Fibroblast of skin of scalp (primary cell): ENCODE measurements at places on chromosomes 4 and X.
A peak's percentile ranks its signal among the peaks of the same experiment; 100 is the strongest.

DNA sequence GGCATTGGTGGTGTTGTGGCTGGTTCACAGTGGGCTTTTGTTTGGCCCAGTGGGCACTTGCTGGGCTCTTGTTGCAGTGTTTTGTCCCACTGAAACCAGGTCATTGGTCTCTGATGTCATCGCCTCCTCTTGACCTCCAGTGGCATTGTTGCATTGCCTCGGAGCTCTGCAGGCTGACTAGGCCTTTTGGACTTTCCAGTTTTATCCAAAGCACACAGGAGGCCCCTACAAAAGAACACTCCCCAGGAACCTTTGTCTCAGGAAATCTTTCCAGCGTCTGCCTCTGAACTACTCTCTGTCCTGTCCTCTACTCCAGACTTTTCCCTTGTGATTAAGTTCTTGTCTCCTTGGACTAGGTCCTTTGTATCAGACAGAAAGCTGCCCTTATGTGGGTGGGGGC is 54.8 kb downstream of the COQ2 start:
- DNase-seq: no peak

GRCh38 chr4:116925900-116926457 is 159.4 kb downstream of the TRAM1L1 start:
- peak; percentile 19 for DNase-seq

DNA sequence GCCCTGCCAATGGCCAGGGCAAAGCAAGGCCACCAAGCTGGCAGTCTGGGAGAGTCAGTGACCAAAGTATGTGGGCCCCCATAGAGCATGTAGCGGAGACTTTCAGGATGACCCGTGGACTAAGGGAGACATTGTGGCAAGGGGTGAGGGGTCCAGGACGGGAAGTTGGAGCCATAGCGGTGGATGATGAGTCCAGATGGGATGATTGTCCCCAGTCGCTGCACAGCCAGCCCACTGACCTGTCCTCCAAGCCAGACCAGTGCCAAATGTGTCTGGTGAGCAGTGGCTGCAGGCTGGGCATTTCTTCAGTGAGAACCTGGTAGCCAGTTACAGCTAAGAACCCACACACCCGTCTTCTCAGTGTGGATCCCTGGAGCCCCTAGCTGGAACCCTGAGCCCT is 34.3 kb downstream of the ZNF185 start:
- DNase-seq: no peak

- DNase-seq: no peak
Measured at GRCh38 chr4:7017446-7018048, 25.6 kb upstream of the TADA2B start.

GRCh38 chrX:146208821-146209220 is 391.2 kb downstream of the SLITRK2 start:
- no peak for DNase-seq

DNA sequence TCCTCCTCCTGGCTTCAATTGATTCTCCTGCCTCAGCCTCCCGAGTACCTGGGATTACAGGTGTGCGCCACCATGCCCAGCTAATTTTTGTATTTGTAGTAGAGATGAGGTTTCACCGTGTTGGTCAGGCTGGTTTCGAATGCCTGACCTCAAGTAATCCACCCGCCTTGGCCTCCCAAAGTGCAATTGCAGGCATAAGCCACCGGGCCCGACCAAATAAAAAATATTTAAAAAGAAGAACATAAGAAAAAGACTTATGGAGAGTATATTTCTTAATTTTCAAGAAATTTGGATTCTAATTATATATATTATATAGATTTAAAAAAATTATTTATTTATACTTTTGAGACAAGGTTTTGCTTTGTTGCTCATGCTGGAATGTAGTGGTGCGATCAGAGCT is 29.8 kb downstream of the N4BP2 start:
- no peak for DNase-seq

DNA sequence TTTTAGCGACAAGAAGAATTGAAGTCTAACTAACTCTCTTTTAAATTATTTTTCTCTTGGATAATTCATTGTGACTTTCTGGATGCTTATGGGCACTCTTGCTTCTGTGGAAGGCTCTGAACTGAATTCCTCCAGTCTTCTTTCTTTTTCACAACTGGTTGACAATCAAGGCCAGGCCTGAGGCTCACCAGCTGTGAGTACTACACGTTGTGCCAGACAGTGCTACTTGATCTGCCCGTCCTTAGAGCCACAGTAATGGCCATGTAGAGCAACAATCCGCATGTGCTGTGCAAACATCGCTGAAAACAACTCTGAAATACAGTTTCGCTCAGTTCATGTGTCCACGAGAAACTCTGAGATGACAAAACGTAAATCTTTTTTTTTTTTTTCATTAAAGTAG is 1336.3 kb upstream of the AGA start:
- no peak for DNase-seq

DNA sequence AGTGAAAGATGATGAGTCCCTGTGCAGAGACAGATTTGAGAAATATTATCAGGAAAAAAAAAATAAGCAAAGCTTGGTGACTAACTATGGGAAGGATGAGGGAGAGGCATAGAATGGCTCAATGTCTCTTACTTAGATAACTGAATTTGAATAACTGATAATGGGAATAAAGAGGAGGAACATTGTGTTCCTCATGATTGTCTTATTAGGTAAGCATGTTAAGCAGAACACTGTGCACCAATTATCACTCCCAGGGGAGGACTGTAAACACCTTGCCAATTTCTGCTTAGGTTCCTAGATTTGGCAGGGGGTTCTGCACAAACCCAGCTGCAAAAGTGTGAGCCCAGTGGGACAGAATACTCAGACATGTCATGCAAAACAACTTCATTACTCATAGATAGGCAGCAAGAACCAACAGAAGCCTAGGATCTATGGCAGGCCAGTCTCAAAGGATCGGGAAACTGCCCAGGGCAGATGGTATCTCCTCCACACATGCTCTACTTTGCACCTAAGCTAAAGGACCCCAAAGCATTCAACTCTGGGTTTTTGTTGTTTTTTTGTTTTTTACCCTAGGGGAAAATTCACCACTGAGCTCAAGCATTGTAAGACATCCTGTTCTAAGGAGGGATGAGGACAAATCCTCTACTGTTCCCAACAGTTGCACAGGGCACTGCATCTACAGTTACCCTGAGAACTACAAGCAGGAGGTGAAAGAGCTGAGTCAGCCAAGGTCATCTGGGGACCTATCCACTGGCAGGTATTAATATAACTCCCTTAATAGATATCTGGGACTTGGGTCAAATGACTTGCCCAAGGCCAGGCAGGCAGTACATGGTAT is 907.0 kb downstream of the RAPGEF2 start:
- DNase-seq: no peak

GRCh38 chr4:152007111-152007510 is 246.3 kb upstream of the GATB start:
- DNase-seq: no peak

DNA sequence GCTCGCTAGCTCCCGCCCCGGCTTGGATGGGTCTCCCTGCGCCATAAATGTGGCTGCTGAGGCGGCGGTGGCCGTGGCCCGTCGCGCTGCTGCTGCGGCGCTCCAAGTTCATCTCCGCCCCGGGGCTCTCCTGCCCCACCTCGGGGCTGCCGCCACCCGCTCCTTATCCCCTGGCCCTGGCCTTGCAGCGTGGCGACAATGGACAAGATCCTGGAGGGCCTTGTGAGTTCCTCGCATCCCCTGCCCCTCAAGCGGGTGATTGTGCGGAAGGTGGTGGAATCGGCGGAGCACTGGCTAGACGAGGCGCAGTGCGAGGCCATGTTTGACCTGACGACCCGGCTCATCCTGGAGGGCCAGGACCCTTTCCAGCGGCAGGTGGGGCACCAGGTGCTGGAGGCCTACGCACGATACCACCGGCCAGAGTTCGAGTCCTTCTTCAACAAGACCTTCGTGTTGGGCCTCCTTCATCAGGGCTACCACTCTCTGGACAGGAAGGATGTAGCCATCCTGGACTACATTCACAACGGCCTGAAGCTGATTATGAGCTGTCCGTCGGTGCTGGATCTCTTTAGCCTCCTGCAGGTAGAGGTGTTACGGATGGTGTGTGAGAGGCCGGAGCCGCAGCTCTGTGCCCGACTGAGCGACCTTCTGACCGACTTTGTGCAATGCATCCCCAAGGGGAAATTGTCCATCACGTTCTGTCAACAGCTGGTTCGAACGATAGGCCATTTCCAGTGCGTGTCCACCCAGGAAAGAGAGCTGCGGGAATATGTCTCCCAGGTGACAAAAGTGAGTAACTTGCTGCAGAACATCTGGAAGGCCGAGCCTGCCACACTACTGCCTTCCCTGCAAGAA is 763 bp downstream of the USP38 start:
- DNase-seq: no peak

DNA sequence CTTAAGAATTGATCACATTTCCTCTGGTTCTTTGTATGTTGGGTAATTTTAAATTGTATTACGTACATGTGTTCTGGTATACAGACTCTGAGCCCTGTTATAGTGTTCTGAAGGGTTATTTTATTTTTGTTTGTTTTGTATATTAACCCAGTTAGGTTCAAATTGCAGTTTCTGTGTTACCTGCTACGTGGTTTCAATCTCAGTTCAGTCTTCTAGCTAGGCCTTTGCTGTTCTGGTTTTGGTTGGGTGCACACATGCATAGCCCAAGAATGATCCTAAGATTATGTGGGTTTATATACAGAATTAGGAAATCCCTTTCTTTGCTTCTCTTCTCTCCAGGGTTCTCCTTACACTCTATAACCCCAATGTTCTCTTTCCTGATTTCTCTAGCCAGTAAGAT is 161.0 kb downstream of the PPP1R2C start:
- DNase-seq: no peak

GRCh38 chrX:17500145-17500579 is 125.2 kb downstream of the NHS start:
- DNase-seq: peak; percentile 61

GRCh38 chrX:108641589-108642272 is 94.6 kb downstream of the IRS4 start:
- no peak for DNase-seq

- no peak for DNase-seq
Measured at GRCh38 chr4:13142191-13142590, 341.9 kb downstream of the RAB28 start.

GRCh38 chrX:109886122-109886761 is 116.7 kb upstream of the TMEM164 start:
- DNase-seq: peak; percentile 42

GRCh38 chrX:51336584-51336983 is 4.0 kb downstream of the NUDT10 start:
- peak; percentile 53 for DNase-seq

DNA sequence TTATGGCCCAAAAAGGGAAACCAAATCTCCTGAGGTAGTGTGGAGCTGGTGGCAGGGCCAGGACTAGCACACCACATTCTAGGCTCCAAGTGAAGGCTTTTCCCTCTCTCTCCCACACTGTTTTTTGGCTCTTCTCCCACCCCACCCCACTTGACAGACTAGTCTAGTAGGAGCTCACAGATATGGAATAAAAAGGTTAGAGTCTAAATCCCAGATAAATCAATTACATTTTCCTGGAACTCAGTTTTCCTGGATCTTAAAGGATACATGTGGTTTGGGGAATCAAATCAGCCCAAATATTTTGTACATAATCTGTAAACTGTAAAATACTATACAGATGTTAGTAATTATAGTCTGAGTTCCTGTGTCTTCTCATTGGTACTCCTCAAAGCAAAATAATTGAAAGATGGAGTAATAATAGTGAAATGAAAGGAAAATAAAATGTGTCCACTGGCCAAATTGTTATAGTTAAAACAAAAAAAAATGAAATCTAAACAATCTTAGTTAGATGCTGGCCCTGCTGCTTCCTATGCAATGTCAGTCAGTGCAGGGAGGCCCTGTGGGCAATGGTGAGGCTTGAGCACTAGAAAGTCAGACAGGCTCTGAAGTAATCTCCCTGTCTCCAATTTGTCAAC is 370.4 kb upstream of the CPEB2 start:
- no peak for DNase-seq

GRCh38 chrX:22467571-22467970 is 194.9 kb downstream of the CBLL2 start:
- no peak for DNase-seq

DNA sequence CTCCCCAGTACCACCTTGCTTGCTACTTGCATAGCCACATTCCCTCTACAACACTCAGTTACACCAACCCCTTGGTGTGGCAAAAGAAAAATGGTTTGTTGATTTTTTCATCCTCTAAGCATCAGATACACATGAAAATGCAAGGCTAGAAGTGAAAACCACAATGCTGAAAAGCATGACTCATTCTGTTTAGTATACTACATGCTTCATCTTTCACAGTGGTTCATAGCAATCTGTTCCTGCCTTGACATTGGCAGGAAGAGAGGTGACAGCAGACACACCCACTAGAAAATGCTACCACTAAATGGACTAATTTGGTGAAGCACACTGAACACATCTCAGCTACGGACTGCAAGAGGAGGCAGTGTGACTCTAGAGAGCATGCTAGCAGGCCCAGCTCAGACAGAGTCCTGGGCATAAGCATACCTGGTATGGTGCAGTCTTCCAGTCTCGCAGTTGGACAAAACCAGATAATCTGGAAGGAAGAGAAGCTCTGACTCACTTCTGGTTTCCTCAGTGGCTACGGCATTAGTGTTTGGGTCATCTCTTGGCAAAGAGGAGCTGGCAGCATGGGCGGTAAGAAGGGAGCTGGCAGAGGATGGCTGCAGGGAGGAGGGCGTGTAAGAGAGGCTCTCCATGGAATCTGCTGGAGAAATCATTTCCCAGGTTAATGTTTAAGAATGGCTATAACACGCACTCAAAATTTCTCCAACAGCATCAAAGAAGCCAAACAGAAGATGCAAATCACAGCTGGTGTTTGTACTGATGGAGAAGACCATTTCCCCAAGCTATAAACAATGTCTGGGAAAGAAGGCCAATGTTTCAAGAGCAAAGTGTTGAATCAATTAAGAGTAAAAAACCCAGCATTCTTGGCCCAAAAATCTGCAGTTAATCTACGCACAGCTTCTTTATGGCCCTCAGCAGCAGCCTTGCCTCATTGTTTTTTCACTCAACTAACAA is 37.8 kb downstream of the GAB3 start:
- DNase-seq: peak; percentile 63

DNA sequence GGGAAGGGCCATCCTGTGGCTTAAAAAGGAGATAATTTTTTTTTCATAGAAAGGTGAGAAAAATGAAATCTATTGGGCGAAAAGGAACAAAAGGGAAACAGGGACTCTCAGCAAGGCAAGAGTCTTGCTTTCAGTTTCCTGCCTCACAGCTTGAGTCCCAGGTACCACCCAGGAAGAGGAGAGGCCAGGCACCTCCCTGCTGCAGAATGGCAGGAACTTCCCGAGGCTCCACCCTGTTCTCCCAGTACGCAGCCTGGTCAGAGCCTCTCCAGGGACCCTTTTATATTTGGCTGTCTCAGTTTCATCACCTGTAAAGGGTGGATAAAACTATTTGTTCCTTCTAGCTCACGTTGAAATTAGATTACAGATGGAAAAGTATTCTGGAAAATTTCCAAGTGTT is 33.8 kb downstream of the UCHL1 start:
- no peak for DNase-seq

DNA sequence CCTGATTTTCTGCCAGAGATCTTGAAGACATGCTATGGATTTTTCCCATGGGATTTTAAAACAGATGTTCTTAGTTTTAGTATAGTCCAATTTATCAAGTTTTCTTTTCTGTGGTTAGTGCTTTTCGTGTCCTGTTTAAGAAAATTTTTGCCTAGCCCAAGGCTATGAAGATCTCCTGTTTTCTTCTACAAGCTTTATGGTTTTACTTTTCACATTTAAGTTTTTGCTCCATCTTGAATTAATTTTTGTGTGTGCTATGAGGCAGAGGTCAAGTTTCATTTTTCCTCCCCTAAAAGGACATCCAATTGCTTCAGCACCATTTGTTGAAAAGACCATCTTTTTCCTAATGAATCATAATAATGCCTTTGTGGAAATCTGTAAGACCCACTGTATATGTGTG is 65.6 kb downstream of the POLR2B start:
- peak; percentile 94 for DNase-seq
